Omental fat pad (tissue), 4 donors: ENCODE measurements at places on chromosomes 11 and 22. TPM values are rescaled to one million over a fixed set of nuclear protein-coding genes. Genes with fewer than 3 reads are reported as not detected.

DNA sequence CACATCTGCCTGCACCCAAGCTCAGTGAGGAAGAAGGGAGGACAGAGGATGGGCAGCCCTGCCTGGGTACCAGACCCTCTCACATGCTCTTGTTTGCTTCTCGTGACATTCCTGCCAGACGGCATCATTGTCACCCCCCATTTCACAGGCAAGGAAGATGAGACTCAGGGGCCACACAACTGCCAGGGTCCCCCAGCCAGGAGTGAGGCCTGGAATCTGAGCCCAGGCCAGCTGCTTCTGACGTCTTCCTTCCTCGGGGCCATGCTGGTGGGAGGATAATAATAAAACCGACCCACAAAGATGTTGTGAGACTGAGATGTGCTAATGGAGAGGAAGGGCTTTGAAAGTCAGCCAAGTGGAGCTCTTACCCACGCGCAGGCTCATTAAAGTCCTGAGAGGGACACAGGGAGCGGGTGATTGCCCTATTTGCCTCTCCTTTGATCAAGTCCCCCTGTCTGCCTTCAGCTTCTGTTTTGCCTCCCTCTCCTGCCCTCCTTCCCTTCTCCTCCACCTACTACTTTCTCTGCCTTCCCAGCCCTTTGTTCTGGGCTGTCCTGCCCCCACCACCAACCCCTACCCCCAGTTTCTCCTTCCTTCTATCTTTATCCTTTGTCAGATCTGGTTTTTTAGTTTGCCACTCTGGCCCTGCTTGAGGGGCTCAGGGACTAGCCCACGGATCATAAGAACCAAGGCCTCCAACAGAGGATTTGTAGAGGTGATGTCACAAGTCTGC lies 62.7 kb downstream of the MCM5 start:
- no peak for DNase-seq

GRCh38 chr11:82507288-82507687 lies 226.4 kb downstream of the FAM181B start:
- DNase-seq = no peak

Gene NR1H3
- total RNA-seq = 68.6 TPM

Gene SAA1
- total RNA-seq = 690 TPM

Gene PLA2G3
- not detected for total RNA-seq

DNA sequence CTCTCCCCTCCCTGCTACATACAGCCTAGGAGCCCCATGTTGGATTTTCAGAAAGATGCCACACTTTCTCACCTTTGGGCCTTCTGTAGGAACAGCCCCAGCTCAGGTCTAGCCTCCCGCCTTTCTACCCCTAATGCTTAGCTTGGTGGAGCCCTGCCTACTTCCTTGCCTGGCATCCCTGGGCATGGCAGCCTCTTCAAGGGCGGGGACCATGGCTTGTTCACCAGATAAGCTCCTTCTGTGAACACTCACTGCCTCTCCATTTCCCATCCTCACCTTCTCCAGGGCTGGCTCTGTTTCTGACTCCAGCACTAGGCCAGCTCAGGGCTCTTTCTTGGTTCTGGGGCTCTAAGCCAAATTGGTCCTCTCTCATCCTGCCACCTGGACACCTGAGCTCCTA lies 1.4 kb downstream of the SEPTIN3 start:
- no peak for DNase-seq

GRCh38 chr11:88103337-88104206 lies 71.7 kb downstream of the RAB38 start:
- DNase-seq = no peak

Gene SERPINH1
- total RNA-seq = 307 TPM

Gene SIRT3
- 12.4 TPM for total RNA-seq

DNA sequence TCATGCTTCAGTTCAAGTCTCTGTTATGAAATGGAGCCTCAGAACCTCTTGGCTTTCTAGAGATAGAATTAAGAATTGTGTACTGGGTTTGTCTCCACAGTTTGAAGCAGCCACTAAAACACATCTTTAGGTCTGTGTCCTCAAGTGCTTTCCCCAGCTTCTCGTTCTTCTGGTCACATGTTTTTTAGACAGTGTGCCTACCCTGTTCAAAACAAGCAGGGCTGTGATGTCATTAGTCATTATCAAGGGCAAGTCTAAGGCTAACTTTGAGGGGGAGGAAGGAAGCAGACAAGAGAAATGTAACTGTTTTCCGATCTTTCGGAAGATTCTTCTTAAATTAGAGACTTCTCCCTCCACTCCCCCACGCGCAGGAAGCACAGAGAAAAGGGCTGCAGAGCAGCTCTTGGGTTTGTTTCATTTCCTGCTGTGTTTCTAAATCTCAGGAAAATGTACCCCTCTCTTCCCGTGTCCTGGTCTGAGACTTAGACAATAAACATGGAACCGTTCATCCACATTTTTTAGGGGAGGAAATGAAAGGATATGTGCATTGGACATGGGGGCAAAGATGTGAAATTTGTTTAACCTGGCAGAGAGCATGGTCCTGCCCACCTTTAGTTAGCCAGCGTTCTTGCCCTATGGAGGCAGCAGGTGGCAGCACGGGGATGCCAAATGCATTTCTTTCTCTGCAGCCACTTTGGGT lies 3.1 kb downstream of the AKIP1 start:
- no peak for DNase-seq

GRCh38 chr11:35223991-35224390 lies 85.0 kb downstream of the CD44 start:
- no peak for DNase-seq

Gene VWA5A
- 13.5 TPM for total RNA-seq

DNA sequence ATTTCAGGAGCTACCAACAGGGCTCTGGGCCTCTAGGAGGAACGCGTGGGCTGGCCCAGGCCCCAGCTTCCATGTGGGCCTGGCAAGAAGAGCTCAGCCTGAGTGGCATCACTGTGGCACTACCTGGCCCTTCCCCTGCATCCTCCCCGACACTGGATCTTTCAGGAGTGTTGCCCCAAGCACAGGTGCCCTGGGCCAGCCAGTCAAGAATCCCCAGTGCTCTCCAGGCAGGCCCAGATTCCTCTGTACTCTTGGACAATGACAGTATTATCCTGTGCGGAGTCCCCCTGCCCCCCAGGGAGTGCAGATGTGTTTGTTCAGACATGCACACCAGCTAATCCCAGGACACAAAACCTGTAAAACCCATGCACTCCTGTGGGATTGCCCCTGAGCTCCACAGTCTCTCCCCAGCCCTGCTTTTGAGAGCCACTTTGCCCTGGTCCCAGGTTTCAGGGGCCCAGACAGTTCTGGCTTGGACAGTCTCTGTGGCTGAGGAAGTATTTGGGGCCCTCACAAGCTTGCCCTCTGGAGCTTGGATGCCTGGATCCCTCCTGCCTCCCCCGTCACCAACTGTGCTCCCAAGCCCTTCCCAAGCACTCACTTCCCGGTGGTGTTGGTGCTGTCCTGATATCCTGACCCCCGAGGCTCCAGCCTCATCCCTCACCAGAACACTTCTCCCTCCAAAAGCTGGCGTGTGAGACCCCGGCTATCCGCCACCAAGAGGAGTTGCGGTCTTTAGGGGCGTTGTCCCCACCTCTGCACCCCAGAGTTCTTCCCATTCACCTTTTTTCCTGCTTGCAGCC lies 39.9 kb downstream of the KCNC1 start:
- DNase-seq = no peak

GRCh38 chr11:1422481-1422880 lies 32.7 kb downstream of the BRSK2 start:
- DNase-seq = no peak

DNA sequence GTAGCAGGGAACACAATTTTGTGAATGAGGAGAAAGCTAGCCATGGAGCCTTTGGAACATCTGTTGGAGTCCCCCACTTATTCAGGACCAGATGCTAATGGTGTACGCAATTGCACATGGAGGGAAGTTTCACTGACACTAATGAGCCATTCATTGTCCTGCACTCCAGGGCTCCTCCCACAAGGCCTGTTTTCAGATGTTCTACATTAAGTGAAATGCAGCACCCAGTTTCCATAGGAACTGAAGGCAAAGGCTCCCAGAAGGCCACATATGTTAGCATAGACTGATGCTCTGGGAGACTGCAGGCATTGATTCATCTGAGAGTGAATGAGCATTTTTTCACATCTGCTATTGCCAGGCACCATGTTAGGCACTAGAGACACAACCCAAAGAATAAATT lies 399.5 kb downstream of the ETS1 start:
- no peak for DNase-seq

DNA sequence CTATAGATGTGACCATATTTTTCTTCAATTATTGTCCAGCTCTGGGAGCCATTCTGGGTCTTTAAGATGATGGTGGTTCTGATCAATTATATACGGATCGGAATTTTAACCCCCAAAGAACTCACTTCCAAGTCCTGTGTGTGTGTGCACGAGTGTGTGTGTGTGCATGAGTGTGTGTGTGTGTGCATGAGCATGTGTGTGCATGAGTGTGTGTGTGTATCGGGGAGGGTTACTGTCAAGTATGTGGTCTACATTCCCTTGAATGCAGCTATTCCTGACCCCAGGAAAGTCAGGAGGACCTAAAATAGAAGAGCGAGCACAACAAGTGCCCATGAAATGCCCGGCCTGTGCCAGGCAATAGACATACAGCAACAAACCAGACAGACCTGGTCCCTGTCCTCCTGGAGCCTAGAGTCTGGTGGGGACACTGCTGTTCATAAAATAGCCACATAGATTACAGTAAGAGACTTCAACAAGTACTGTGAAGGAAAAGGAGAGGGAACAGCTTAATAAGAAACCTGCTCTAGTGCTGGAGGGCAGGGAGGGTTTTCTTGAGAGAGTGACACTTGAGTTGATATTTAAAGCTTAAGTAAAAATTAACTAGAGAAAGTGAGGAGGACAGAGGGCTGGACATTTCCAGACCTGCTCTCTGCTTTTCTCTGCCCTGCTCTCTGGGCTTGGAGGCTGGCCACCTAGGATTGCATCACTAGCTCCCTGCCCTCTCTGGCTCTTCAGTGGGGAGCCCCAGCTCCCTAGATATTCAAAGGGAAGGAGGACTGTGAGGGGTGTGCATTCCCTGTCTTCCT lies 66.1 kb upstream of the SPON1 start:
- DNase-seq = no peak

- DNase-seq = no peak
These were observed 7.8 kb downstream of the LDHAL6A start for GRCh38 chr11:18463439-18463838.

Gene HSPB2
- total RNA-seq = not detected

- DNase-seq = no peak
These were observed 793.3 kb upstream of the ARHGAP42 start for GRCh38 chr11:99893811-99894210.

DNA sequence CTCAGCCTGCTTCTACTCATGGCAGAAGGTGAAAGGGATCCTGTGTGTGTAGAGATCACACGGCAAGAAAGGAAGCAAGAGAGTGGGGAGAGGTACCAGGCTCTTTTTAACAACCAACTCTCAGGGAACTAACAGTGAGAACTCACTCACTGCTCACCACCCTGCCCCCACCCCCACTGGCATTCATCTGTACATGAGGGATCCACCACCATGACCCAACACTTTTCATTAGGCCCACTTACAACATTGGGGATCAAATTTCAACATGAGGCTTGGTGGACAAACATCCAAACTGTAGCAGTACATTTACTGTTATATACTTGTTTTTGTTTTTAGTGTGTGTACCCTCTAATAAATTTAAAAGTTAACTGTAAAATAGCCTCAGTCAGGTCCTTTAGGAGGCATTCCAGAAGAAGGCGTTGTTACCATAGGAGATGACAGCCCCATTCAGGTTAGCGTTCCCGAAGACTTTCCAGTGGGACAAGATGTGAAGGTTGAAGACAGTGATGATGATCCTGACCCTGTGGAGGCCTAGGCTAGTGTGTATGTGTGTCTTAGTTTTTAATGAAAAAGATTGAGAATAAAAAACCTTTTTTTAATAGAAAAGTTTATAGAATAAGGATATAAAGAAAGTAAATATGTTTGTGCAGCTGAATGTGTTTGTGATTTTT lies 11.3 kb downstream of the CUL5 start:
- no peak for DNase-seq

DNA sequence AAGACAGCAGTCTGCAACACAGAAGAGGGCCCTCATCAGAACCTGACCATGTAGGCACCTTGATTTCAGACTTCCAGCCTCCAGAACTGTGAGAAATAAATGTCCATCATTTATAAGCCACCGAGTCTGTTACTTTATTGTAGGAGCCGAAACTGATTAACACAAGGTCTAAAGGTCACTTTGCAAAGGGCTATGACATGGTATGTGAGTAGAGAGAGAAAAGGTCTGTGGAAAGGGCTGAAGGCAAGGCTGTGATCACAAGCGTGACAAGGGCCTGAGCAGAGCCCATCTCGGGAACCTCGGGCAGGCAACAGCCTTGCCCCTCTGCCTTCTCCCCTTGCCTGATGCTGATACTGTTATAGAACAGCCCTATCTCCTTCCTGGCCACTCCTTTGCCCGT lies 73.4 kb upstream of the TEAD1 start:
- no peak for DNase-seq

Gene DDIAS
- 4.1 TPM for total RNA-seq

DNA sequence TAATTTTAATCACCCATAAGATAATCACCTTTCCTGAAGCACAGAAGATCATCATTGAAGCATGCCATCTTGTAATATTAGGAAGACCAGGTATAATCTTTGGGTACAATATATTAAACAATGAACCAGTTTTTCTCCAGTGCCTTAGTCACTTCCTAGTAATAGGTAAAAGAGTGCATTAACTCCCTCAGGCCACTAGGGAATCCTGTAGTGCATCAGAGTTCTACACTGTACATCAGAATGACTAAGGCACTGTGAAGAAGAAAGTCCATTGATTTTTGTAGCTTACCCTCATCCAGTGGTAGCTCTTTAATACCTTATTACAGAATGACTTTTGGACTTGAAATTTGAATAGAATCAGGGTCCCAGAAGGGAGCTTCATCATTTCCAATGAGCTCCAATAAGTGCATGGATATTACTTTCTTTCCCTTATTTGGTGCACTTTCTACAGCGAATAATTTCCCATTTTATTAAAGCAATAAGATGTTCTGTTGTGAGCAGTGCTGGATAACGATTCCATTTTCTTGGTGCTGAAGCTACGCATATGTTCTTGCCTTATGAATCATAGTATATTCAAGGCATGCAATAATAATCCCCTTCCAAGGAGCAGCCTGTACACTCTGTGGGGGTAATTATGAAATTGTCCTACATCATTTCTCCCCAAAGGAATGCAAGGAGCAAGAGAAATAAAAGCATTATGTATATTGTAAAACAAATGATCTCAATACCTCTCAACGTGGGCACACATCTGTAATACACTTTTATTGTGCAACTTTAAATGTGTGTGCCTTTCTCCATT lies 4.7 kb downstream of the C11orf87 start:
- DNase-seq = no peak

DNA sequence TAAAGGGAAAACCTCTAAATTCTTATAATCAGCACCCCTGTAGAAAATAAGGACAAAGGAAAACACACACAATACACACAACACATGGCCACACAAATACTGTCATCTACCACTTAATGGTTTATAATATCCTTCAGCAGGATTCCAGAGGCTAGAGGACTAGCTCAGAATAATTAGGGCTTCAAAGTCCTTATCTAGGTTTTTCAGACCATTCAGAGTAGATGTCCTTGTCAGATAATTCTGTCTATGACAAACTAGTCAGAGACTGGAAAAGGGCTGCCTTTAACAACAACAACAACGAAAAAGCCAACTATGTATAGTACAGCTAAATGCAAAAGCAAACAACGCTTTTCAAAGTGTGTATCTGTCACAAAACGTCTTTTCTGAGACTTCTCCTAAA lies 456.5 kb upstream of the CNTN5 start:
- DNase-seq = no peak

Gene SNX19
- total RNA-seq = 113 TPM

Gene OR2AG2
- not detected for total RNA-seq

Gene FGF4
- total RNA-seq = not detected

Gene CNIH2
- not detected for total RNA-seq

- DNase-seq = no peak
These were observed 78.2 kb downstream of the FBLN1 start for GRCh38 chr22:45580726-45581381.

- DNase-seq = no peak
These were observed 175.0 kb downstream of the INSC start for GRCh38 chr11:15289723-15290122.

Gene HTR3B
- not detected for total RNA-seq
